ENCODE measurements at places on chromosomes 7 and 10.

DNA sequence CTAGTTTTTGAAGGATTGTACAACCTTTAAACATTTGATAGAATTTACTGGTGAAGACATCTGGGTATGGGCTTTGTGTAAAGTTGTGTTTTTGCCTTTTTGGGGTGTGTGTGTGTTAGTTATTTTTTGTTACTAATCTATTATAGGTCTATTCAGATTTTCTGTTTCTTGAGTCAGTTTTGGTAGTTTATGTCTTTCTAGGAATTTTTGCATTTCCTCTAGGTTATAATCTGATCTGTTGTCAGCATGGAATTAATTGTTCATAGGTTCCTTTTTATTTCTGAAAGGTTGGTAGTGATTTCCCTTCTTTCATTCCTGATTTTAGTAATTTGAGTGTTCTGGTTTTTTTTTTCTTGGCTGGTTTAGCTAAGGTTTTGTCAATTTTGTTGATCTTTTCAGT lies 17.7 kb downstream of the SEPTIN7 start:
- DNase-seq: no peak

DNA sequence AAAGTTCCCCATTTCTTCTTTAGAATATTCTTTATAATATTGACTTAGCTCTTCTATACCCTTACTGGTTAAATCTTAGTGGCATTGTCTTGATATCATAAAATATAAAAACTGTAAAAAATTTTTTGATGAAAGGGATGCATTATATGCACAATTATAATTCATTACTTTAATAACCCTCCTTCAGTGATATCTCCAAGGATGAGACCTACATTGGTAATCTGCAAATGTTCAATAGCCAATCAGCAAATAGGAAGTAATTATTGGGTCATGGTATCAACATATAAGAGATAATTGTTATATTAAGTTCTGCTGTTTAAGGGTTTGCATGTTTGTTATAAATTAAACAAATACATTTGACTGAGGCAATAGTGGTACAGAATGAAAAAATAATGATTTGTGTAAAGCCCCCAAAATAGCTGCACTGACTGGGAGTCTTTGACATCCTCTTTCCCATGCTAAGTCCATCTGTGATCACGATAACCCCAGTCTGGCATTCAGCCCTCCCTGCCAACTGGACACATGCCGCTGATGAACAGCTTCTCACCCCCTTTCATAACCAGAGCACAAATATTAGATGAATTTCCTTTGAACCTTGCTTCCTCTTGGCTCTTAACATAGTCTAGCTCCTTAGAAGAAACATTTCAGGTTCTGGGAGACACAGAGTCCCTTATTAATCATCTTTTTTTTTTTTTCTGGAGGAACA lies 169.5 kb downstream of the CPED1 start:
- DNase-seq: no peak

DNA sequence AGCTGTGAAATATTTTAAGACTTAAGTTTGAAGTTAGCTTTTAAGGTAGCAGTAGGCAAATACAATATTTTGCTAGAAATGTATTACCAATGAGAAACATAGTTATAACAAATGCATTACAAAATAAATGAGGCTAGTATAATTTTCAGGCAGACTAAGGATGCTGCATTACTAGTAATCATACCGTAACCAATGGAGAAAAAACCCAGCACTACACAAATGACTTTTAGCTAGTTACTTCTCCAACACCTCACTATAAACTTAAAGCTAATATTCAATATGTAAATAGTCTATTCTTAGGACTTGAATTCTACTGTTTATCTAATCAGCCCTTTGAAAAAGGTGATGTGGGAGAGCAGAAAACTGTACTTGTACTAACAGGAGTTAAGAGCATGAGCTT lies 285.3 kb upstream of the KLF14 start:
- DNase-seq: no peak

- DNase-seq: peak; percentile 73
Observed at GRCh38 chr10:113179265-113179664, 229.2 kb downstream of the TCF7L2 start.

DNA sequence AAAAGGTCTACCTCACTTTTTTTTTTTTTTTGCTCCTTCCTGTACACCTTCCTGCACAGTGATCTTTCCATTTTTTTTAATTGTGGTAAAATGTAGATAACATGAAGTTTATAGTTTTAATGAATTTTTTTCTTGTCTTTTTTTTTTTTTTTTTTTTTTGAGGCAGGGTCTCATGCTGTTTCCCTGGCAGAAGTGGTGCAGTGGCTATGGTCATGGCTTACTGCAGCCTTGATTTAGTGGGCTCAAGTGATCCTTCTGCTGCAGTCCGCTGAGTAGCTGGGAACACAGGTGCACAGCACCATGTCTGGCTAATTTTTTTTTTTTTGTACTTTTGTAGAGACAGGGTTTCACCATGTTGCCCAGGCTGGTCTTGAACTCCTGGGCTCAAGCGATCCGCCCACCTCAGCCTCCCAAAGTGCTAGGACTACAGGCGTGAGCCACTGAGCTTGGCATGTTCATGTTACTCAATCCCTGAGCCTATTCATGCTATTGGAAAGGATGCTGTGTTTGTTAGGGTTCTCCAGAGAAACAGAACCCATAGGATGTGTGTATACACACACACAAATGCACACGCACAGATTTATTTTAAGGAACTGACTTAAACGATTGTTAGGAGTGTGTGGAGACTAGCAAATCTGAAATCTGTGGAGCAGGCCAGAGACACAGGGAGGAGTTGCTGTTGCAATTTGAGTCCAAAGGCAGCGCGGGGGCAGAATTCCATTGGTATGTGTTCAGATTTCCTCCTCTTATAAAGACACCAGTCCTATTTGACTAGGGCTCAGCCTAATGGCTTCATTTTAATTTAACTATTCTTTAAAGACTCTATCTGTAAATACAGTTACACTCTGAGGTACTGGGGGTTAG lies 29.1 kb downstream of the GALNT11 start:
- no peak for DNase-seq

GRCh38 chr10:59360605-59361405 lies 1.5 kb downstream of the FAM13C start:
- no peak for DNase-seq

DNA sequence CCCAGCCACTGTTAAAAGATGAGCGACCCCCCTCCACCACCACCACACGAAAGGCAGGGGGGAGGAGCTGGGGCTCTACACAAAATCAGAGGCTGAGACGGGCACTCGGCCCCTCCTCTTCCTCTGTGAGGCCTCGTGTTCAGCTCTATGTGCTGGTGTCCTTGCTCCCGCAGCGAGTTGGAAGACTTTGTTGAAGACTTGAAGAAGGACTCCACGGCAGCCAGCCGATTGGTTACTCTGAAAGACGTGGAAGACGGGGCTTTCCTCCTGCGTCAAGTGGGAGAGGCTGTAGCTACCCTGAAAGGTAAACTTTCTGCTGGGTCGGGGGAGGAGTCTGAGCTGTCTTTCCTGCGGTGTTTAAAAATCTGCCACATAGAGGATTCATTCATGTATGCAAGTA lies 203.7 kb downstream of the ARHGAP21 start:
- DNase-seq: peak; percentile 62

GRCh38 chr10:78071140-78071856 lies 37.6 kb downstream of the RPS24 start:
- no peak for DNase-seq

DNA sequence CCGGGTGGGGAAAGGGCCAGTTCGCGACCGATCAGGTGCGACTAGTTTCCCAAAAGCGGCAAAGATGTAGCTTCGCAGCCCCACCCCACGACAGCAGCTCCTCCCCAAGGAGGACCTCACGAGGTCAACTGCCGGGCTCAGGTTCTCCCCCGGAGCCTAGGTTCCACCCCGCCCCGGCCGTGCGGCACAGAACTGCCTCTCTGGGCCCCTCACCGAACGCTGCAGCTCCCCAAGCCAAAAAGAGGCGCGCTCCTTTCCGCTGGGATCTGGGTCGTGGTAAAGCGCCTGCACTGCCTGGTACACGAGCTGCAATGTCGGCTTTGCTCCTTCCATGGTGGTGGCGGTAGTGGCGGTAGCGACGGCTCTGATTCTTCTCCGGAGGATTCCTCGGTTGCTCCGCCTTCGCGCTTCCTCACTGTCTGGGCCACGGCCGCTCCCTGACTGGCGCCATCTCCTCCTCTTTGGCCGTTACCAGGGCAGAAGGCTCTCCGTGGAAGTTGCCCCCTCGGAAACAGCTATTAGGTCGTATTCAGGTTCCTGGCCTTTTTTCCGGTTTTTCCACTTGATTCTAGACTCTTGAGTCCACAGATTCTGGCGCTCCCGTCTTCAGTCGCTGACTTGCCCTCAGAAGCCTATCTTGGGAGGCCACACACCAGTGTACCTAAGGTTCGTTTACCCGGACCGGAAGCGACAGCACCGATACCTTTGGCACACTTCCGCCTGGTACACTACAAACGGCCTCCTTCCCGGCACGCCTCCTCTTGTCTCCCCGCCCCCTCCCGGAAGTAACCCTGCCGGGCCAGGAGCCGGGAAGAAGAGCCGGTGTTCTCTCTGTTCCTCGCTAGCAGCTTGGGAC lies at the start of gene TNPO3:
Gene TNPO3 (minus strand): TSS at position 674 of the 856 bp plus-strand sequence. CDS start 341 bp downstream, at position 333.
- DNase-seq: peak; percentile 86

DNA sequence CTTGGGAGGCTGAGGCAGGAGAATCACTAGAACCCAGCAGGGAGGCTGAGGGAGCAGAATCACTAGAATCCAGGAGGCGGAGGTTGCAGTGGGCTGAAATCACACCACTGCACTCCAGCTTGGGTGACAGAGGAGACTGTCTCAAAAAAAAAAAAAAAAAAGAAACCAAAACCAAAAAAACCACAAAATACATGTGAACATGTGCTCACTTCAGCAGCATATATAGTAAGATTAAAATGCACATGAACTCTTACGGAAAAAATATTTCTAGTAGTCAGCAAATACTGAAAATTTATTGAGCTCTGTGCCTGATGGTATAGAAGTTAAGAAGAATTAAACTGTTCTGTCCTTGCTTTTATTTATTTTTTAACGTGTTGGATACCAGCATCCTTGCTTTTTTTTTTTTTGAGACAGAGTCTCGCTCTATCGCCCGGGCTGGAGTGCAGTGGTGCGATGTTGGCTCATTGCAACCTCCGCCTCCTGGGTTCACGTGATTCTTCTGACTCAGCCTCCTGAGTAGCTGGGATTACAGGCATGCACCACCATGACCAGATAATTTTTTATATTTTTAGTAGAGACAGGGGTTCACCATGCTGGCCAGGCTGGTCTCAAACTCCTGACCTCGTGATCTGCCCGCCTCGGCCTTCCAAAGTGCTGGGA lies 9.6 kb upstream of the ZNF487 start:
- DNase-seq: peak; percentile 43
